ENCODE measurements at places on chromosomes 1 and 21.
A peak's percentile ranks its signal among the peaks of the same experiment; 100 is the strongest.

DNA sequence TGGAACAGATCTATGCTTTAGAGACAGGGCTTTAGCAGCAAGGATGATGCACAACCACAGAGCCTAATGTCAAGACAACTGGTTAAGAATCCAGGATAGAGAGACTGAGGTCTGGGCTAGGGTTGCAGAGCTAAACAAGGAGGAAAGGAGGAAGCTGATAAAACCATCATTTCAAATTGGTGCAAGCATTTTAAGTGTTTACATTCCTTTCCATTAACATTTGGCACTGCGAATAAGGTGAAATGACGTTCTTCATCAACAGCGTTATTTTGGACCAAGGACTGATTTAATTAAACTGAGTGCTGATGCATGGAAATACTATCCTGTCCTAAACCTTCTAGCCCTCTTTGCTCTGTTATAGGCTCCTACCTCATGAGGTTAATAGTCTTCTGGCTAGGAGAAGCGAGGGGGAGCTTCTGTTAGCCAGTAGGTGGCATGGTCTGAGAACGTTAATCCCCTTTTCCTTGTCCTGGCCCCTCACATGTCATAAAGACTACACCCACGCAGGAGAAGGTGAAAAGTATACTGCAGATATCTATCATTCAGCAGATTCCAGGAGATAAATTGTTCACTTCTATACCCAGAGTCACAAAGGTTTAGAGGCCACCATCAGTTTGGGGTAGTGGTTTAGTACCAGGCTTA, 7.6 kb upstream of the C1orf21 start:
- no peak for DNase-seq

DNA sequence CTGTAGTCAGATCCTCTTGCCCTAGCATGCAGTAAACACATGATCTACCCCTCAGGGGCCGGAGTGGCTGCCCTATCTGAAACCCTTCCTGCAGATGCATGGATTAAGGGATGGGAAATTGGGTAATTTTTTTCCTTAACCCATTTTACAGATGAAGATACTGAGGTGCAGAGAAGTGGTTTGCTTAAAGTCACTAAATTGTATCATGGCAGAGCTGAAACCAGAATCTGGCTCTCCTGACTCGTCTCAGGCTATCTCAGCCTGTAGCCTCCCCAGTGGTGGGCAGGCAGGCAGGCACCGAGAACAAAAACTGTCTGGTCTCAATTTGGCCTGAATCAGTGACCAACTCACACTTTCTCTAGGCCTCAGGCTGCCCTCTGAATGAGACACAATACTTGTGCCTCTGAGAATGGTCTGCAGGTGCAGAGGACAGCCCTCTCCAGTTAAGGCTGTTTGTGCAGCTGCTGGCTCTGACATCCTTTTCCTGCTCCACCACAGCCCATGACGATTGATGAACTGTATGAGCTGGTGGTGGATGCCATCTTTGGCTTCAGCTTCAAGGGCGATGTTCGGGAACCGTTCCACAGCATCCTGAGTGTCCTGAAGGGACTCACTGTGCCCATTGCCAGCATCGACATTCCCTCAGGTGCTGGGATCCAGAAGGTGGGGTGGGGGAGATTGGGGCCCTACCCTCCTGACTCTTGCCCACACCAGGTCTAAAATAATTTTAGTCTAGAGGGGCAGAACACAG, 1.5 kb downstream of the NAXE start:
- no peak for DNase-seq

DNA sequence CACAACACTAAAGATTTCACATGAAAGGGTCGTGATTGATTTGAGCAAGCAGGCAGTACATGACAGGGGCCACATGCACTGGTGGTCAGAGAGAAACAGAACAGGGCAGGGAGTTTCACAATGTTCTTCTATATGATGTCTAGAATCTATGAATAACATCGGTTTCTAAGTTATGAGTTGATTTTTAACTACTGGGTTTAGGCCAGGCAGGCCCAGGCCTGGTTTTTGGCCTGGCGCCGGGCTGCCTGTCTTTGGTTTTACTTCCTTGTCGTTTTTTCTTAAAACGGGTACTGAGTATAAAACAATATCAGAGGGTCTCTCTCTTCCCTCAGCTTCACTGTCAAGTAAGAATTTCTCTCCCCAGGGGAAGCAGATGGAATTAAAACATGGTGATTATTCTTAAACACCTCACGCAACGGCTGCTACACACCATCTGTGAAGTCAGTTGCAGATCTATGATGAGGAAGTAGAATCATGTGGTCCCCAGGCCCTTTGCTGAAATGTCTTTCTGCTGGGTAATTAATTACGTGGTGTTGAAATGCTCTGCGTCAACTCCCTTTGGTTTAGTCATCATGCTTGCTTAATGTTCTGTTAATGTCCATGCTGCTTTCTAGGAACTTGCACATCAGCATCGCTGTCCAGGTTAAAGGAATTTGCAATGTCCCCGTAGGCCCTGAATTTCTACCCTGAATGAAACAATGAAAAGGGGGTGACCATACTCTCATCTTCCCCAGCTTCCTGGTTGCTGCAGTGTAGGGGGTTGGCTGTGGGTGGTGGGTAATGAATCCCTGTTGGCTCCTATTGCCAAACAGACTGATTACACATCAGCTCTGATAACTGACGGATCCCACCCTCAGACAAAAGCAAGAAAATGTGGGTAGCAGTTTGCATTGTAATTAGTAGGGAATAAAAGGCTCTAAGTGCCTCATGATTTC, 70.3 kb downstream of the SERINC2 start:
- DNase-seq: peak; percentile 96

DNA sequence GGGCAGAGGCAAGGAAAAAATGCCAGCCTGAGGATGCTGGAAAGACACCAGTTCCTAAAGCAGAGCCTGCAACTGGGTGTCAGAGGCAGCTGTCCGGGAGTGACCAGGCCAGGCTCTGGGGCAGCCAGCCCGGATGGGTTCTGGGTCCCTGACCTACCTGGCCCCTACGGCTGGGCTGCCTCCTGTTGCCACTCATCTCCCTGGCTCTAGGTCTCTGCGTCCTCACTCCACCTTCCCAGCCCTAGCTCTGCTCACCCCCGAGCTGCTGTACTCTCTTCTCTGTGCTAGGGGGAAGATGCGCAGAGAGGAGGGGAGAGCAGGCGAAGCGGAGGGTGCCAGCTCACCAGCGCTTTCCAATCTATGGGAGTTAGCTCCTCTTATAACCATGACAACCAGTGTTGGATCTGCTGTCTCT, 9.0 kb downstream of the ARHGEF2 start:
- no peak for DNase-seq

- no peak for DNase-seq
Measured at GRCh38 chr1:171954361-171954760, 113.1 kb downstream of the DNM3 start.

GRCh38 chr1:231242516-231243198, 1.6 kb downstream of the GNPAT start:
- DNase-seq: no peak

GRCh38 chr1:46487818-46488218, 1.8 kb upstream of the DMBX1 start:
- no peak for DNase-seq

DNA sequence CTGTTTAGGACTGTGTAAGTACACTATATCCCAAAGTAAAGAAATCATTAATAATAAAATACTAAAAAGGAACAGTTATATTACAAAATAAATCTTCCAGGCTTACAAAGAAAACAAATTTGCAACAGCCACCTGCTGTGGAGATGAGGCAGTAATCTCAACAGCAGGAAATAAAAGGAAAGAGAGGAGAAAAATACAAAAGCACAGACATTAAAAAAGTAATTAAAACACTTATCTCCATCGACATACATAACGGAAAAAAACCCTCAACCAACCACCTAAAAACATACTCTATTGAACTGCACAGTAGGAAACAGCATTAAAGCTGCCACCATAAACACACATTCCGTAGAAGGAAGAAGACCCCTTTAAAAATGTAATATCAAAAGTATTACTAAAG, 317.6 kb downstream of the DPYD start:
- DNase-seq: no peak

DNA sequence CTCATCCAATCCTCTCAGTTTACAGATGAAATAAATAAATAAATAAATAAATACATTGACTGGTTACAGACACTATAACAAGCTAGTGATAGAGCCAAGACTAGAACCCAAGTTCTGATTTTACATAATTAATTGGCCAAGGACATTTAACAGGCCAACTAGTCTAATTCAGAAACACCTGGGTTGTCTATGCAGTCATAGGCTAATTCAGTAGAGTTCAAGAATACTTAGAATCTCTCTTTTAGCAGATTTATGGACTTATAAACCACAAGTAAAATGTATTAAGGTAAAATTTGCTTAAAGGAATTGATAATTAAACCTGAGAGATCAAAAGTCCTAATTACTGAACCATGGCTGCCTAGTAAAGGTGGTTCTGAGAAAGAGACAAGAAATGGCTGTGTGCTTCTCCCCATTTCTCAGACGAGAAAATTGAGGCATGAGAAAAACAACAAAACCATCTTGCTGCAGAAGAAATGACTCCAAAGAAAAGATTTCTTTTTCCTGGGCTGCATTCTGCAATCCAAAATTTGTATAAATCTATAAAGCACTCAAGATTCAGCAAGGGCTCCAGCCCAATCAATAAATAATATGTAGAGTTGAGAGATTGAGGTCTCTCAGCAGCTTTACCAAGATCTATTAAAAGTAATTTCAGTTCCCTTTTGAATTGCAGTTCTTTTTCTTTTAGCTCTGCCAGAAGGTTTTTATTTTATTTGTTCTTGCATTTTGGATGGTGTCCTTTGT, 98.3 kb downstream of the DUSP10 start:
- no peak for DNase-seq

- no peak for DNase-seq
Measured at GRCh38 chr1:110370827-110371226, 20.0 kb downstream of the SLC16A4 start.

- DNase-seq: no peak
Measured at GRCh38 chr1:192795916-192796618, 12.8 kb upstream of the RGS2 start.

- no peak for DNase-seq
Measured at GRCh38 chr21:16460936-16461335, 731.2 kb downstream of the USP25 start.

DNA sequence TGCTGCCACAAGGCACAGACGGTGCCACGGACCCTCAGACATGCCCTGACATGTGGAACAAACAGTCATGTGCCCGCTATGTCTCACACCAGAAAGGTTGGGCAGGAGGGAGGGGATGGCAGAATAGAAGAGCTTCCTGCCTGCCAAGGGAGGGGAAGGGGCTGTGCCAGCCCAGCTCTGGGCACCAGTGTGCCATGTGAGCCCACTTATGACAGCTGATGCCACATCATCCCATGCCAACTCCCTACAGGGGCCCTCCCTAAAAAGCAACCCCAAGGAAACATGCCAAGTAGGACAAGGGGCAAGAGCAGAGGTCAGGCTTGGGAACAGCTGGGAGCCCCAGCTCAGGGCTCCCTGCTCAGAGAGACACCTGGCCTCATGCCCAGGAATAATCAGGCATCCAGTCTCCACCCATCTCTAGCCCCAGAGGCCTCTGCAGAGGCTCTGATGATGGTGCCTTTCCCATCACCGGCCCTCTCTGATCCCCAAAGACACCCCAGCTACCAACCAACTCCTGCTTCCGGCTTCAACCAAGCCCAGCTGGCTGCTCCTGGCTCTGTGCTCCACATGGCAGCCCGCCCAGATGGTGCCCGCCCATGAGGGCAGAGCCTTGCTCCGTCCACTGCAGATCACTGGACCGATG, 10.3 kb downstream of the ADGRB2 start:
- no peak for DNase-seq

- DNase-seq: no peak
Measured at GRCh38 chr1:180176965-180177364, 22.3 kb downstream of the QSOX1 start.

DNA sequence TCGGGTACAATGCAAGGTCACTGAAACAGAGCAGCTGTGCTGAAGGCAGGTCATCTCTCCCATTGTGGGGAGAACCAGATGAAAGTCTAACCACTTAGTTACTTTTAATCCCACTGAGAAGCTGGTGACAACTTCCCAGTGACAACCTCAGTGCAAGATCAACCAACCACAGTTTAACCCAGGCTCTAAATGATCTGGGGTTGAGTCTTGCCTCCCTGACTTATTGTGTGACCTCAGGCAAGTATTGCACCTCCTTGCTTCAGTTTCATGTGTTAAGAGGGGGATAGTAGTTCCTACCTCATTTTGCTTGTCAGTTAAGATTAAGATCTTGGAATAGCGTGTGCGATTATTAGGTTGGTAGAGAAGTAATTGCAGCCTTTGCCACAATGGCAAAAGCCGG, 3.2 kb downstream of the ZP4 start:
- no peak for DNase-seq

- DNase-seq: no peak
Measured at GRCh38 chr1:36595921-36596320, 113.2 kb upstream of the CSF3R start.

DNA sequence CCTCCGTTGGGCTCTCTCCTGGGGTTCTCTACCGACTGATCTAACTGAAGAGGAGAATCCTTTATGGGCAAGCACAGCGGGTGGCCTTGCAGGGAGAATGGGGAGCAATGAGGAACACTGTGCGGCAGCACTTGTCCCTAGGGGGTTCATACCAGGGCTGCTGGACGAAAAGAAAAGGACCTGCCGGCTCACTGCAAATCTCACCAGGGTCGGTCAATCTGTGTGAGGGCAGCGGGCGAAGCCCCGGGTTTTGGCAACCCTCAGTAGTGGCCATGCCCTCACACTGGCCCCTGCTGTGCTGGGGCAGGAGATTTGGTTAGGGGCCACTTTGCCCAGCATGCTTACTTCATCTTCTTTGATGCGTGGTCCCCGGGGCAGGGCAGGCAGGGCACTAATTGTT, 5.9 kb downstream of the LHX9 start:
- no peak for DNase-seq

DNA sequence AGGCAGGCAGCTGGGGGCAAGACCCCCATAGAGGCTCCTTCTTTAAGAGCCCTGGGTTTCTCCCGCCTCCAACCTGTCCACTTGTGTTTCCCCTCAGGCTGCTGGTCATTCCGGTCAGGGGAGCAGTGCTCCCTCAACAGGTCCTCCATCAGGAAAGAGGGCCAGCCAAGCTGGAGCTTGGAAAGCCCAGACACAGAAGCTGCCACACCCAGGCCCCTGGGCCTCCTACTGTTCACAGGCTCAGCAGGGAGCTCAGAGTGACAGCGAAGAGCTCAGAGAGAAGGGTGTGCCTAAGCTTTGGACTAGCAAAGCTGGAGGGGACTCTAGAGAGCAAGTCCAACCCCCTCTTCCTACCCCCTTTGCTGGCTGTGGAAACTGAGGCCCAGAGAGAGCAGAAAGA, 10.3 kb upstream of the CDCP2 start:
- DNase-seq: no peak

- DNase-seq: no peak
Measured at GRCh38 chr1:73218995-73219546, 936.7 kb upstream of the NEGR1 start.

- DNase-seq: peak; percentile 13
Measured at GRCh38 chr1:203117611-203118575, 9.6 kb upstream of the ADORA1 start.

GRCh38 chr21:34732388-34732821, 63.6 kb downstream of the CLIC6 start:
- DNase-seq: no peak
